ENCODE measurements at places on chromosomes 1 and 21.
A peak's percentile ranks its signal among the peaks of the same experiment; 100 is the strongest.

DNA sequence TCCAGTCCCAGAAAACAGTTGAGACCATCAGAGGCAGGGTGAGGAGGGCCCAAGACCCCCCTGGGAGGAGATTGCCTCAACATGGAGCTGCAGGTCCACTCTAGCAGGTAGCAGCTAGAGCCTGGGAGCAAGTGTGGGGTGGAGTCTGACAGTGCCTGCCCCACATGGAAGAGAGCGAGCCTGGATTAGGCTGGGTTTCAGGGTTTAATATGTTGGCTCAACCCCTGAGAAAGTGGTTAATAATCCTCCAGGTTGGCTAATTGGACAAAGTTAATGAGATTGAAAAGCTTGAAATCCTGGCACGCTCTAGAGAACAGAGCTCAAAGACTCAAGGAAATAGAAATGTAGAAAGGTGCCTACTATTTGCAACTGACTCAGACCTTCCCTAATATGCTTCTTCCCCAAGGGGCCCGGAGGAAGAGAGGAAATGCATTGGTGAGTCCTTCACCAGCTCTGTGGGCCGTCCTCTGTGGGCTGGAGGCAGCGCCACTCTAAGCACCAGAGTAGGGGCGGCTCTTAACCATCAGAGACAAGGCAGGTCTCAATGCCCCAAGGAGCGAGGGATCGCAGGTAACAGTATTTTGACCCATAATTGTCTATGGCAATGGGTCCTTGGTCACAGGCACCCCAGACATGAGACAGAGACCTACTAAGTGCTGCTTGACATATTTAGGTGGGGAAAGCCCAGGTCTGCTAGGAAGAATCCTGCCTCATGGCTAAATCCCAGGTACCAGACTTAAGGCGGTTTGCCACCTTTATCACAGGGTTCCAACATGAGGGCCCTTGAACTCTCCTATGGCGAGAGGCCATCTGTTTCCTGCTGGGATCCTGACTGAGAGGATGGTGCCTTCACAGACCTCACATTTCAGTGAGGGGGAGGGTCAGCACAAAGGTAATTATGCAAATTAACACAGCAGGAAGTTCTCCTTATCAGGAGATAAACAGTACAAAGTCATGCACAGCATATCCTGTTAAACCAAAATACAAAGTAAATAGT is 33.8 kb downstream of the RSPH1 start:
- no peak for DNase-seq

- no peak for DNase-seq
Measured at GRCh38 chr1:43321331-43321891, 16.2 kb upstream of the MPL start.

- DNase-seq: no peak
Measured at GRCh38 chr1:236959112-236959511, 45.1 kb downstream of the MT1HL1 start.

GRCh38 chr1:231232870-231233734 is 7.9 kb upstream of the GNPAT start:
- no peak for DNase-seq

DNA sequence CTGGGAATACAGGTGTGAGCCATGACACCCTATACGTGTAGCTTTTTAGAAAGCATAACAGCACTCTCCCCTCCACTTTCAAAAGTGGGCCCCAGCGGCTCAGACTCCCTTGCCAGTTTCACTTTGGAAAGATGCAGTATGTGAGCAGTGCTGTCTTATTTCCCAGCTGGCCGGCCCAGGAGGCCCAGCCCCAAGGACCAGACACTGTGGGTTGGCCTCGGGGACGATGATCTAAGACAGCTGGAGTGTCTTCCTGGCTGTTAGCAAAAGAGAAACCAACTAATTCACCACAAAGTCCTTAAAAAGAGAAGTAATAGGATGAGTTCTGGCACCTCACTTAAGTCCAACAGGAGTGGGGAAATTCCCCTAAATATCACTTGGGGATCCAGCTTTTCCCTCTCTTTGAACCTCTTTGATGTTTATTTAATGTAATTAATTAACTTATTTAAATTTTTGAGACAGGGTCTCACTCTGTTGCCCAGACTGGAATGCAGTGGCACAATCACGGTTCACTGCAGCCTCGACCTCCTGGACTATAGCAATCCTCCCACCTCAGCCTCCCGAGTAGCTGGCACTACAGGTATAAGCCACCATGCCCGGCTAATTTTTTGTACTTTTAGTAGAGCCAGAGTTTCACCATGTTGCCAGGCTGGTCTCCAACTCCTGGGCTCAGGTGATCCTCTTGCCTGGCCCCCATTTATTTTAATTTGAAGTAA is 17.6 kb upstream of the CLIC4 start:
- peak; percentile 80 for DNase-seq

DNA sequence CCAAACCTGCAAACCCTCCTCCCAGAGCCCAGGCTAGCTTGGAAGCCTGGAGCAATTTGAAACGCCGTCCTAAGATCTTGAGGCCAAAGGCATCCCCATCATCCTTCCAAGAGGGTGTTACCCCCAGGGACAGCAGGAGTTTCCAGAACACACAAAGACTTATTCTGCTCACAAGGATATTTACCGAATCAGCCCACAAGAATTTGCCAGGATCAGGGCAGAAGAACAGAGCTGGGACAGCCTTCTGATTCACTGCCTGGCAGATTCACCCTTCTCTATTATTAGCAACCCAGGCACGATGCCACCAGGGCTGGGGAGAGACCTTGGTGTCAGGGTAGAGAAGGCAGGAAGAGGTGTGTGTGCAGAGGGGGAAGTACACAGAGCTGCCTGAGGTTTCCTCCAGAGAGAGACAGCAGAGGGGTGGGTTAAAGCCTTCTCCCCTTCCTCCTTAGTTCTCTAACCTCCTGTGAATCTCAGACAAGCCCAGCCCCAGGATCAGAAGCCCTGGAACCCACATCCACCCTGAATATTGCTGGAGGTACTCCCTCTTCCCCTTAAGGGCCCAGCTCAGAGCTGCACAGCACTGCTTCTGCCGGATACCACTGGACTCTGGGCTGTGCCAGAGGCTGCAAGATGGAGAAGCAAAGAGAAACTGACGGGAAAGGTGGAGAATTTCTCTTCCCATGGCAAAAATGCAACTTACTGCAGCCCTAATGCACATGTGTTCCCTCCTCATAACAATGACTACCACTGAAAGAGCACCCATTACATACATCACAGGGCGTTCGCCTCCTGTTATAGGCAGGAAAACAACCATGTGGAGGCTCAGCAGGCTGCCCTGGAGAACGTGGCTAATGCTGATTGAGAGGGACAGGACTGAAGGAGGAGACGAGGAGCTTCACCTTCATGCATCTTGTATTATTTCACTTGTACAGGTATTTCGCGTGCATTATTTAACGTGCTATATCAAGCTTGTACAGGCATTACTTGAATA is 61.8 kb downstream of the ITPKB start:
- peak; percentile 85 for DNase-seq

GRCh38 chr1:201480231-201481003 is 11.4 kb upstream of the PHLDA3 start:
- peak; percentile 85 for DNase-seq

DNA sequence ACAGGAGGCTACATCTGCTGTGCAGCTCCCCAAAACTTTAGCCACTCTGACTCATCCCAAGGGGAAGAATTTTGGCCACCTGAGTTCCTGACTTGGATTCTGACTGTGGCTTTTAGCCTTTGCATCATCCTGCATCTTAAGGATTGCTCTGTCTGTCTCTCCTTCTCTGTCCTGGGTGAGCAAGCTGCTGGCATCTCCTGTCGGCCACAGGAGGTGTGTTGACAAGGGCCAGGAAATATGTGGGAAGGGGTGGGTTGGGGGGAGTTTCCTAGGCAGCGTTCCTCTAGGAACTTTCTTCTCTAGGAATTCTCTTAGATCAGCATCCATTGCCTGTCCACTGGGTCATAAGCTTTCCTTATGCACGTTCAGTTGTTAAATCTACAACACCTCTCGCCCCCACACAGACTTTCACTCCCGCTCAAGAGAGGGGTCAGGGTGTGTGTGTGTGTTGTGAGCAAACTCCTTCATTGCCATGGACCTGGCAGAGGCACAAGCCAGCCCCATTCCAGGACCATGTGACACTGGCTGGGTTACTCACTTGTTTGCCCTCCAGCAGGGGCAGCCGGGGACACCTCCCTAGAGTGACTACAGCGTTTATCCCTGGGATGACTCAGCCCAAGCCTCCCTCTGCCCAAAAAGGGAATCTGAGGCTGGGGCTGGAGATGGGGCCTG is 145.0 kb upstream of the DUSP10 start:
- no peak for DNase-seq

- no peak for DNase-seq
Measured at GRCh38 chr1:202160377-202160940, at the start of gene PTPN7. Gene PTPN7, minus strand, starts transcription at chr1:202160602. Its CDS starts 1,200 bp downstream, at chr1:202159402.

- DNase-seq: no peak
Measured at GRCh38 chr1:206554211-206554610, 46.9 kb downstream of the RASSF5 start.

DNA sequence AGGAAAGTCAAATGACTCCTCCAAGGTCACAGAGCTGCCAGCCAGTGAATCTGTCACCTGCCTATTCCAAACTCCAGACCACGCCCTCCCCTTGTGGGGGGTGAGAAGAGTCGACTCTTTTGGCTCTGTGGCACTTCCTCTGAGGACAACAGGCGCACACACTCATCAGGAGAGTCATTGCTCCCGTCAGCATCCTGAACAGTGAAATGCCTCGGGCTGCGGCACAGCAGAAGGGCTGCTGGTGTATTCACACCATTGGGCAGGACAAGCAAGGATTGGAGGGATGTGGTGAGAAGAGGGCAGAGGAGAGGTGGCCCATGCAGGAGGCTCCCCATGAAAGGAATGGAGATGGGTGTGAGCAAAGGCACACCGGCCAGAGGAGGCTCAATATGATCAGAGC is 239.0 kb downstream of the TOMM20 start:
- no peak for DNase-seq

DNA sequence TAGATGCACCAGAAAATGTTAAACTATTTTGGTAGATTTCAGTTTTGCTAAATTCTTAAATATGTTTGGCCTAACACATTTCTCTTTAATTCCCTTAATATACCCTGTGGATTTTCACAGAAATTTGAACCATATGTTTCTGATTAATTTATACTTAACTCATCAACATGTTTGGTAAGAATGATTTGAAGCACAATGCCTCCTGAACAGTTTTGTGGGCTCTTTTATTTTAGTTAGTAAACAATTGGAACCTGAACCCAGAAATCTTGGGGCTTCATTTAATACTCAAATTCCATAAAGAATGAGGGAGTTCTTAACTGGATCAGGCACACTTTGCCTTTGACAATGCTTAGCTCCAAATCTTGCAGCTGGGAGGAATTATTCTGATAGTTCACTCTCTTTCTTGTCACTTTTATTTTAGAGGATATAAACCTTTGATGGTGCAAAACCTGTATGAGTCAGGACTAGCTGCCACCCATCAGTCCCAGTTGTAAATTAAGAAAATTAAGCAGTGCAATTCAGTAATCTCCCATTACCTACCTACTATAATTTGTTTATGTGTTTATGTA is 24.6 kb upstream of the LYPLAL1 start:
- peak; percentile 56 for DNase-seq

DNA sequence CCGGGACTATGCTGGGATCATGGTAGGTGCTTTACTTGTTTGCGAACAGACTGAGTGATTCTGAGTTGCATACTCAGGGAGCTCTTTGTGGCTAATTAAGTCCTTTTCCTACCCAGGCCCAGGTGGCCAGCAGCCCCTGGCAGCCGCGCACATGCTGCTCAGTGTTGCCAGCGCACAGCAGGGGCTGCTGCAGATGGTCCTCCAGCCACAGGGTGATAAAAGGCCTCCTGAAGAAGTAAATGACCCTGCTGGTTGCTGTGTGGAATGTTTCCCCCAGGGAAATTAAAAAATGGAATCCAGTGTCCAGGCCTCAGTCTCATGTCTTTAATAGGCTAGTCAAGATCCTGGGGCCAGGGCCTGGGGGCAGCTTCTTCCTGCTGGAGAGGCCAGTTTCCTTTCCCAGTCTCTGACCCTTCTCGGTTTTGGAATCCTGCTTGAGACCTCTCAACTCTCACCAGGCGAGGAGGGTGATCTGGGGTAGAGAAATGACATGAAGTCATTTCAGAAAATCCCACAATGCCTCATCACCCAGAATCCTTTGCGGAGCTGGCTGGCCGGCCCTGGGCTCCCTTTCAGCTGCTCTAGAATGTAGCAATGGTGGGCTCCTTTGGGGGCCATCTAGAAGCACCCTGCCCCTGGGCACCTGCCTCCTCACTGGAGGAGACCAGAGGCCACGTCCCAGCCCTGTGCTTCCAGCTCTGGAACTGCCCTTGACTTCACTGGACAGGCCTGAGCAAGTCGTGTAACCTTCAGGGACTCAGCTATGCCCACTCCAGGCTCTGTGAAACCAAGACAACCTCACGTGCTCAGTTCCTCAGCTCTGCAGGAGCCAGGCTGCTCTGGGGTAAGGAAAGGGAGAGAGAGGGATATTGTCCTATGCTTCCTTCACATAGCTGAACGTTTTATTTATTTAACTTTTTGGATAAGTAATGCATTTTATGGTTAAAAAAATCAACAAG is 131.4 kb downstream of the MRPS6 start:
- DNase-seq: peak; percentile 22

- DNase-seq: no peak
Measured at GRCh38 chr1:64030411-64030810, 173.0 kb upstream of the UBE2U start.

GRCh38 chr21:25581582-25581981 is 25.7 kb downstream of the MRPL39 start:
- no peak for DNase-seq

DNA sequence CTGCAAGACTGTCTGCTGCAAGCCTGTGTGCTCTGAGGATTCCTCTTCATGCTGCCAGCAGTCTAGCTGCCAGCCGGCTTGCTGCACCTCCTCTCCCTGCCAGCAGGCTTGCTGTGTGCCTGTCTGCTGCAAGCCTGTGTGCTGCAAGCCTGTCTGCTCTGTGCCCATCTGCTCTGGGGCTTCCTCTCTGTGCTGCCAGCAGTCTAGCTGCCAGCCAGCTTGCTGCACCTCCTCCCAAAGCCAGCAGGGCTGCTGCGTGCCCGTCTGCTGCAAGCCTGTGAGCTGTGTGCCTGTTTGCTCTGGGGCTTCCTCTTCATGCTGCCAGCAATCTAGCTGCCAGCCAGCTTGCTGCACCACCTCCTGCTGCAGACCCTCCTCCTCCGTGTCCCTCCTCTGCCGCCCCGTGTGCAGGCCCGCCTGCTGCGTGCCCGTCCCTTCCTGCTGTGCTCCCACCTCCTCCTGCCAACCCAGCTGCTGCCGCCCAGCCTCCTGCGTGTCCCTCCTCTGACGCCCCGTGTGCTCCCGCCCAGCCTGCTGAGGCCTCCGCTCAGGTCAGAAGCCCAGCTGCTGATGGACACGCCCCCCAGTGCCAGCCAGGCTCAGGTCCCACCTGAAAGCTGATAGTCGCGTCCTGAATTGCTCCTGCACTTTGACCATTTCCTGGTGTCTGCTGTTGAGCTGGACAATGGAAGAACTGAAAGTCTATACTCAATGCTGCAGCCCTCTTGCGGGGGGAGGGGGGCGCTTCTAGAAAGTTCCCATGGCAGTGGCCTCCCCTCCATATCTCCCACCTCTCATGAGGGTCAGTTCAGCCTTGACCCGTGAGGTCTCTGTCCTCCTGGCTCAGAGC is 1.2 kb downstream of the KRTAP10-4 start:
- DNase-seq: no peak

- peak; percentile 57 for DNase-seq
Measured at GRCh38 chr1:230208619-230209261, 141.7 kb downstream of the GALNT2 start.

Data from muscle of leg (tissue), 16 donors.